ENCODE measurements at places on chromosomes 16 and 17. TPM values are rescaled to one million over a fixed set of nuclear protein-coding genes. Genes with fewer than 3 reads are reported as not detected.

KCNG4 gene
- not detected for total RNA-seq

FOXJ1 gene
- 8.7 TPM for total RNA-seq

UBE2O gene
- 79.4 TPM for total RNA-seq

CPPED1 gene
- 7.5 TPM for total RNA-seq

TBC1D3I gene
- total RNA-seq, result not detected

PLK1 gene
- total RNA-seq, result 141 TPM

TMEM94 gene
- 66.0 TPM for total RNA-seq

Data from GM23338 (cell line).